ENCODE measurements at places on chromosomes 3 and 15.
A peak's percentile ranks its signal among the peaks of the same experiment; 100 is the strongest.

- peak; percentile 30 for DNase-seq
These were observed 85.5 kb upstream of the FGF12 start for GRCh38 chr3:192812743-192813383.

DNA sequence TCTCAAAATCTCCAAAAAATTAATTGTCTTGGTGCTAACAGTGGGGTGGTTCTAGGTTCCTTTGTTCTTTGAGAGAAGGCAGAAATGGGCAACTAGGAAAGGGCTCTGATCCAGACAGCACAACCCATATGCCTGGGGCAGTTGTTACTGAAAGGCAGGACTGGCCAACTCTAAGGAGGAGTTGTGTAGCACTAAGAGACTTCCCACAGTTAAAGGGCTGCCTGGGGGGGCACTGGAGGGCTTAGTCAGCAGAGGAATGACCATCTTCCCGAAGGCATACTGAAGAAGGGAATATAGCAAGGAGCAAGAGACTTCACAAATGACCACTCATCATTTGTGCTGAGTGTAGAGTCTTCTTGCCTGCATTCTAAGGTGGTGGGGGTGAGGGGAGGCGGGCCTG, 15.8 kb downstream of the ILDR1 start:
- no peak for DNase-seq

GRCh38 chr15:82952158-82953081, at the start of gene HOMER2:
Gene HOMER2 (minus strand): TSS chr15:82952720. CDS start chr15:82952535, 185 bp downstream.
- DNase-seq, result peak; percentile 29

DNA sequence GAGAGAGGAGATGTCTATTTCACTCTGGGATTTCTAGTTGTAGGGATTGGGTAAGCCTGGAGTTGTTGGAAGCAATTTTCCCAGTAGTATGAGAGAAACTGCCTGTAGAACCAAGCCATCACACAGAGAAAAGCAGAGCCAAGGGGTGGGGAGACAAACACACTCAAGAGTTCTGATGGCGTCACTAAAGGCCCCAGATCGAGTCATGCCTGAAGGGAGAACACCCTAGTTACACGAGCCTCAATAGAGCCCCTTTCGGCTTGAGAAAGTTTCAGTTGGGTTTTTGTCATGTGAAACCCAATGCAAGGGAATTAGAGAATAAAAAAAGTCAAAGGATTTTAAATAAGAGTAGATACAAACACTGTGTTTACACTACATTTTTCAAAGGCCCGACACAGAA, 66.1 kb upstream of the PFN2 start:
- DNase-seq, result no peak

DNA sequence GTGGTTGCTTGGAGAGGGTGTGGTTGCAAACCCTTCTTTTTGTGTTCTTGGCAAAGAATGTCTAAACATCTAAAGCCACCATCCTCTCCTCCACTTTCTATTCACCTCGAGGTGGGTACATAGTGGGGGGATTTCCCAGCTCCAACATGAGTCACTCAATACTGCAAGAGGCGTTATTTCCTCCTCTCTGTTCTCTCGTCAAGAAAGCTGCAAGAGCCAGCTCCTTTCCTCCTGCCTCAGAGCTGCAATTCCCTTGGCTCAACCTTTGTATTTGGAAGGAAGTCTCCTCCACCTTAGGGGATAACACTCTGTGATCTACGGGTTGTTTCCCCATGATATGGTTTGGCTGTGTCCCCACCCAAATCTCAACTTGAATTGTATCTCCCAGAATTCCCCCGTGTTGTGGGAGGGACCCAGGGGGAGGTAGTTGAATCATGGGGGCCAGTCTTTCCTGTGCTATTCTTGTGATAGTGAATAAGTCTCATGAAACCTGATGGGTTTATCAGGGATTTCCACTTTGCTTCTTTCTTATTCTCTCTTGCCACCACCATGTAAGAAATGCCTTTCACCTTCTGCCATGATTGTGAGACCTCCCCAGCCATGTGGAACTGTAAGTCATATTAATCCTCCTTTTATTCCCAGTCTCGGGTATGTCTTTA, 138.4 kb downstream of the PLCL2 start:
- DNase-seq, result peak; percentile 8

GRCh38 chr15:78182821-78183220, 33.7 kb downstream of the IDH3A start:
- DNase-seq, result peak; percentile 73

DNA sequence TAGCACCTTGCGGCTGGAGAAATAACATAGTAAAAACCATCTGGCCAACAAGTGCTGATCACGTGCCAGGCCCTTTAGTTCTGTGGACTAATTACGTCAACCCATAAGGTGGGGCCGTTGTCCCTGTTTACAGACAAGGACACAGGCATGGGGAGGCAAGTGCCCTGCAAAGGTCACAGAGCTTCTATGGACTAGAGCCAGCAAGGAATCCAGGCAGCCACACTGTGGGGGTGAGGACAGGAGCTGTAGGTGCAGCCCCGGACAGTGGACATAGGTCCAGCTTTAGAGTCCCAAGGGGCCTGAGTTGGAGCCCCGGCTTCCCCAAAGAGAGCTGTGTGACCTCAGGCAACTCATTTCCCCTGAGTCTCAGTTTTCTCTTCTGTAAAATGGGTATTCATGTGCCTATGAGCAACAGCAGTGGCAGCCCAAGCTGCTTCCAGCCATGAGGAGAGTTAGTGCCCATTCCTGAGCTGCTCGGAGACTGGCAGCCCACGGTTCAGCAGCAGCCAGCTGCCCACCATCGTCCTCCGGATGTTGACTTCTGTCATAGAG, 13.9 kb downstream of the CHST13 start:
- no peak for DNase-seq
